Hematopoietic multipotent progenitor cell treated with erythropoietin and hydrocortisone succinate and interleukin-3 and kit ligand, for 15 days (in vitro differentiated cells): ENCODE measurements at places on chromosomes 2 and 18.

- DNase-seq, result no peak
Measured at GRCh38 chr2:86135653-86136052, 29.6 kb downstream of the PTCD3 start.

GRCh38 chr2:70467831-70468779, 85.5 kb downstream of the TGFA start:
- DNase-seq, result no peak

DNA sequence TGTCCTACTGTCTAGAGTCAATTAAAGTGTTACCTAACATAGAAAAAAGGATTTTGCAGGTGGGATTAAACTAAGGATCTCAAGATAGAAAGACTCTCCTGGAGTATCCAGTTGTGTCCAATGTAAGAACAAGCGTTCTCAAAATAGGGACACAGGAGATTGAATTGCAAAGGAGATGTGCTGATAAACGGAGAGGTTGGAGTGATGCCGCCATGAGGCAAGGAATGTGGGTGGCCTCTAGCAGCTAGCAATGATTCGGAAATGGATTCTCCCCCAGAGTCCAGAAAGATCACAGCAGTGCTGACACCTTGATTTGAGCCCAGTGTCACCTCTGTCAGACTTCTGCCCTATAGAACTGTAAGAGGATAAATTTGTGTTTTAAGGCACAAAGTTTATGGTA, 24.1 kb upstream of the IL1RN start:
- DNase-seq, result no peak

DNA sequence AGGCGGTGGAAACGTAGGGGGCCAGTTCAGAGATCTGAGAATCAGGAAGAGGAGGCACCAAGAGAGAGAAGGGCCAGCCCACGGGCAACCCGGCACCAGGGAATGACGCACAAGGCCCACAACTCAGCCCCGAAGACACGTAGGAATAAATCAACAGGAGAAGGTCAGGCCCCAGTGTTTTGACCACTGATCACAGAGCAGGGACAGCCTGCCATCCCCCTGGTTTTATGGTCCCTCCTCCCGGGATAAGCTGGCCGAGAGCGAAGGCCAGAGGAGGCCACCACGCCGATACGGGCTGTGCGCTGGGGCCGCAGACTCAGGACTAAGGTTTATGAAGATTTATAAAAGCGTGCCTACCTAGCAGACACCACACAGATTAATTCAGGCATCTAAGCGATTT, 341.4 kb downstream of the ZNF516 start:
- no peak for DNase-seq

GRCh38 chr18:54125429-54125828, 99.0 kb downstream of the MBD2 start:
- no peak for DNase-seq

DNA sequence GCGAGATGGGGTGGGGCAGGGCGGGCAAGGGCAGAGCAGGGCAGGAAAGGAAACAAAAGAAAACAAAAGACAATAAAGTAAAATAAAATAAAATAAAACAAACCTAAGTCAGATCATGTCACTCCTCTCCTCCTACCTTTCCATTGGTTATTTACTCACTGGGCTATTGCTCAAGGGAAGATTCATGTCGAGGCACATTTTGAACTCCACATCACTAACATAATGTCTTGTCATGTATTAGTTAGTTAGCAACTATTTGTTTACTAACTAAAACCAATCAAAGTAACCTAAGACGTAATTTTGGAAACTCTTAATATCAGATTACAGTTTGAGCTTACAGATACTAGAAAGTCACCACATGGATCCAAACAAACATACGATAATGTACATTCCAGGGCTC, 2.2 kb downstream of the C1D start:
- DNase-seq, result no peak

DNA sequence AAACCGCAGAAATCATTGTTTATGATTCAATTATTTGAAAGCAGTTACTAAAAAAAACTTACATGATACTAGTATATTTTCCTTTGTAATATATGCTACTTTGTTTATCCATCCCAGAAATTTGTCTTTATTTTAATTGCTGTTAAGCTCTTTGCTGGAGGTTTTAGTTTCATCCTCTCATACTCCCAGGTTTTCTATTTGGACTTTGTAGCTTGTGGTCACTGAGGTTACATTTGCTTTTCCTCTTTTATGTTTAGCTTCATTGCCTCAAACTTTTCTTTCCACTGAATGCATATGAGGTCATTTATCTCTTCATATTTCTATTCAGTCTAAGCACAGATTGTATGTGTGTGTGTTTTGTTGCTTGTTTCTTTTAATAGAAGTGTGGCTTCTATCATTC, 89.9 kb downstream of the ERBB4 start:
- no peak for DNase-seq

DNA sequence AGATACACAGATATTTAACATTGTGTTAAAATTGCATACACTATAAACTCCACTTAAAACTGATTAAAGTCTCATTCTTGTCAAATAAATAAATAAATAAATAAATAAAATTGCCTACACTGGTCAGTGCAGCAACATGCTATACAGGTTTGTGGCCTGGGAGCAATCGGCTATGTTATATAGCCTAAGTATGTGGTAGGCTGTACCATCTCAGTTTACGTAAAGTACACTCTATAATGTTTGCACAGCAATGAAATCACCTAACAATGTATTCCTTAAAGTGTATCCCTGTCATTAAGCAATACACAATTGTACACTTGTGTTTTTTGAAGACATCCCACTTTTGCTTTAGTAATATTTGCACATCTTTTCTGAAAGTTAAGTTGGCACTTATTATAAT, 337.7 kb upstream of the SETBP1 start:
- DNase-seq, result no peak

GRCh38 chr2:8257502-8257901, 424.4 kb upstream of the ID2 start:
- no peak for DNase-seq

DNA sequence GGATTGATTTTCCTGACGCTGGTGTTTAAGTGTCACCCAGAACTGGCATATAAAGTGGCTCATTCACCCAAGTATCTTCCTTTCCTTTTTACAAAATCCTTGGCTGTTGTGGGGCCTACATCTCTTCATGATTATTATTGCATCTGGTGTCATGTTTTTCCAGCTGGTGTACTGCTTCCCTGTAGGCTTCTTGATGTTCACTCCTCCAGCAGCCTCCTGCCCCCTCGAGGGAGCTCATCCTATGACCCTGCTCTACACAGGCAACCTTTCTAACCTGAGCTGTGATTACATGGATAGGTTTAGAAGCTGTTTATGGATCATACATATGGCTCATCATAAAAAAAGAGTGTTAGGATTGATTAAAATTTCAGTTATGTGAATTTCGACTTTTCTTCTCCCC, 12.4 kb upstream of the AGPS start:
- no peak for DNase-seq

GRCh38 chr2:35548171-35548570, 807.4 kb upstream of the CRIM1 start:
- no peak for DNase-seq

GRCh38 chr2:102016399-102016955, 24.7 kb downstream of the IL1R2 start:
- DNase-seq, result no peak

- no peak for DNase-seq
Measured at GRCh38 chr2:43149482-43150107, 76.8 kb downstream of the ZFP36L2 start.

DNA sequence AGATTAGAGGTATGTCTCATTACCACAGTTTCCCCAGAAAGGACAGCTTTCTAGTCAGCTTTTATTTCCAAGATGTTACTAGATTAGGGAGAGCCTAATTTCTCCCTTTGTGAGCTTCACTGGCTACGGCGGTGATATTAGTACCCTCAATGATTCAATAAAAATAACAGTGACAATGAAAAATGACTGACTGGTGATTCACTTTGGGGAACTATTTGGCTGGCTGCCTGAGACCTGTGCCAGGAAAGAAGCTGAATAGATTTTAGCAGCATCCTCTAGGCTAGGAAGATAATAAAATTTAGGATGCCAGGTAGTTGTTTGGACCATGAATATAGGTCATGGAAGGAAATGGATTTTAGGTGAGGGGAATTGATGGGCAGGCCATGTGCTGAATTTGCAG, 178.7 kb downstream of the FMNL2 start:
- DNase-seq, result peak; percentile 8

GRCh38 chr2:37570773-37571586, 100.5 kb downstream of the CDC42EP3 start:
- no peak for DNase-seq

DNA sequence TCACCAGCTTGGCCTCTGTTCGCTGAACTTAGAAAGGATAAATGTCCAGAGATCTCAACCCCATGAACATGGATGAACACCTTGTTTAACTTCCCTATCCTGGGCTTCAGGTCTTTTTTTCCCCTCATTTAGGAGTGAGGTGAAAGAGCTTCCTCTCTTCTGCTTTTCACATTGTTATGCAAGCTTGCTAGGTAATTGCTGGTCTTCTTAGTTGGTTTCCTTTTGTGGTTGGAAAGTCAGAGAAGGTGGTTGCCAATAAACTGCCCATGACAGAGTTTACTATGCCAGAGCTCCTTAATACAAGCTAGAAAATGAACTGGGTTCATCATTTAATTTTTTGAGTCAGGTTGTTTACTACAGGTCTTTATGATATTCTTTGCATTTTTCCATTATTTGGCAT, 16.6 kb downstream of the SLC9A4 start:
- DNase-seq, result no peak

DNA sequence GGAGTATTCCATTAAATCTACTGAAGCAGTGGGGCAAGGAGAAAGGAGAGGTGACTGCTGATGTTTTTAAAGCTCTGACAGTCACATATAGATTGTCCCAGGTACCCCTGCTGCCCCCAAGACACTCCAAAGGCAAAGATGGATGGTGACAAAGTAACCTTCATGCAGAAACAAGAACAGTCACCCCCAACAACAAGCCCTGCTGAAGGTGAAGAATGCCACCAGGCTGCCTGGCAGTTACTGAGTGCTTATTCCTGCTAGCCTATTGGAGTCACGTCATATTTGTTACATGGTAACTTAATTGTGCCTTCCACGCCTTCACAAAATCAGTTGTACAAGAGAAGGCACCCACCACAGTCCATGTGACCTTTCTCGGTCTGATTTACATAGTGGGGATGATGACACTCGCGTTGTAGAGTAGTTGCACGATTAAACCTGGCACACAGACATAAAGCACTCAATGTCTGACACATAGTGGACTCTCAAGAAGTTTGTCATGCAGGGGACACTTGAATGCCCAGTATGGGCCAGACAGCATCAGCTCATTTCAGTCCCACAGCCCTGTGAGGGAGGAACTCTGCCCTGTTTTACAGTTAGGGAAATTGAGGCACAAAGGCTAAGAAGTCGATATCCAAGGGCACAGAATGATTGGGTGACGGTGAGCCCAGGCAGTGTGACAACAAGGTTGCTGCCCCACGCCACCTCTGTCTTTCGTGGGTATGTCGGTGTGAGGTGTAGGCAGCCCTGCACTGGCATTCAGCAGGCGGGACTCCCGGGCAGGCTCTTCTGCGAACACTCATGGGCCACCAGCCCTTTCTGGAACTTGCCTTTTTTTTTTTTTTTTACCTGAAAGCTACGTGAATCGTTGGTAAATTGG, 62.7 kb downstream of the ZCCHC2 start:
- DNase-seq, result no peak

GRCh38 chr2:77487074-77487803, 34.9 kb downstream of the LRRTM4 start:
- no peak for DNase-seq

- DNase-seq, result no peak
Measured at GRCh38 chr18:34358923-34359322, 134.2 kb upstream of the NOL4 start.

GRCh38 chr2:64653109-64654062, at the start of gene SERTAD2:
SERTAD2 (minus strand) TSS chr2:64653913; CDS start chr2:64636871, 17,042 bp downstream.
- peak; percentile 83 for DNase-seq

DNA sequence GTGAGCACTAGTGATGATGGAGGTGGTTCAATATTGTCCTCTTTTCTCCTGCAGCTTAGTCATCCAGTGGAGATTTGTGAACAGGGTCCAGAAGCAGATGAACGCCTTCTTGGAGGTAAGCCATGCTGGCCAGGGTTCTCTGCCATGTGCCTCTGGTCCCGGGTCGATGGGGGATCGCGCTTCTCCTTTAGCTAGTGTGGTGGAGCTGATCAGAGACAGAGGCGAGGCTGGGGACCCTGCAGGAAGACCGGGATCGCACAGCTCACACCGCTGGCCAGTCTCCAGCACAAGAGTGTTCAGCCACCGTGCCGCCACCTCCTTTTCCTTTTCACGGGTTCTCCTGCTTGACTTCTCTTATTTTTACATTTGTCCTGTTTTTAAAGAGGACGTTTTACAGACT, 243.4 kb downstream of the ALPK2 start:
- no peak for DNase-seq

GRCh38 chr18:13930964-13931363, 15.6 kb upstream of the MC2R start:
- no peak for DNase-seq

- DNase-seq, result no peak
Measured at GRCh38 chr18:53710080-53710479, 514.4 kb downstream of the MBD2 start.

DNA sequence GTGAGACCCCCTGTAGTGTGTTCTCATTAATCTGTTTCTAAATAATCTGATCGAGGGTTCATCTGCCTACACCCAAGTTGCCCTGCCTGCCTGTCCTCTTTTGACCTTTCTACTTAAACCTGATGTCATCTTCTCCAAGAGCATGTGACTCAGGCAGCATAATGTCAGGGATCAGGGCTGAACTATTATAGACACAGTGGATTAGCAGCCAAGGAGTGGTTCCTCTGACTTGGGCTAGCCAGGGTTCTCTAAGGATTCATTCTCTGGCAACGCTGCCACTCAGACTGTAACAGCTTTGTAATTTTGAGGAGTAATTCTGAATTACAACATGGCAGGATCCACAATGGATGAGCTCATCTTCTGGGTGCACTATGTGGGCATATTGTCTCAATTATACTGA, 124.0 kb downstream of the MDH1 start:
- DNase-seq, result no peak

- no peak for DNase-seq
Measured at GRCh38 chr18:49243391-49243790, 217.1 kb downstream of the DYM start.

GRCh38 chr2:241482126-241482955, 26.0 kb downstream of the STK25 start:
- no peak for DNase-seq

GRCh38 chr2:37323176-37323780, 1.4 kb downstream of the PRKD3 start:
- DNase-seq, result no peak

- no peak for DNase-seq
Measured at GRCh38 chr2:198162276-198162675, 357.9 kb downstream of the PLCL1 start.

- DNase-seq, result no peak
Measured at GRCh38 chr2:145155196-145155595, 635.3 kb upstream of the ZEB2 start.
